Breast epithelium (tissue), 4 donors: ENCODE measurements at places on chromosomes 5 and 9.

DNA sequence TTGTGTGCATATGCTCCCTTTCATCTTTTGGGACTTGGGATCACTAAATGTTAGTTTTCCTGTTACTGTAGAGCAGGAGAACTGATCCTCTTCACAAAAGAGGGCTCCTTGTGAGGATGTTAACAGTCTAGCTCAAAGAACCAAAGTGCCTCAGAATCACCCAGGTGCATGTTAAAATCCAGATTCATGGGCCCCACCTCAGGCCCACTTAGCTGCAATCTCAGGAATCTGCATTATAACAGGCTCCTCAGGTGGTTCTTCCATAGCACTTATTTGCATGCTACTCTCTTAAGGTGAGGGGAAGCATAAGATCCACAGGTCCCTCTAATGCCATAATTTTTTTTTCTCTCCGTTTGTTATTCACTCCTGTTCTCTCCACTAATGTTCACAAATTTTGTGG, 14.8 kb upstream of the MEF2C start:
- no peak for DNase-seq

GRCh38 chr9:22342491-22343217, 104.0 kb upstream of the DMRTA1 start:
- DNase-seq = no peak

- DNase-seq = no peak
Observed at GRCh38 chr9:38224941-38225340, 155.9 kb upstream of the SHB start.

DNA sequence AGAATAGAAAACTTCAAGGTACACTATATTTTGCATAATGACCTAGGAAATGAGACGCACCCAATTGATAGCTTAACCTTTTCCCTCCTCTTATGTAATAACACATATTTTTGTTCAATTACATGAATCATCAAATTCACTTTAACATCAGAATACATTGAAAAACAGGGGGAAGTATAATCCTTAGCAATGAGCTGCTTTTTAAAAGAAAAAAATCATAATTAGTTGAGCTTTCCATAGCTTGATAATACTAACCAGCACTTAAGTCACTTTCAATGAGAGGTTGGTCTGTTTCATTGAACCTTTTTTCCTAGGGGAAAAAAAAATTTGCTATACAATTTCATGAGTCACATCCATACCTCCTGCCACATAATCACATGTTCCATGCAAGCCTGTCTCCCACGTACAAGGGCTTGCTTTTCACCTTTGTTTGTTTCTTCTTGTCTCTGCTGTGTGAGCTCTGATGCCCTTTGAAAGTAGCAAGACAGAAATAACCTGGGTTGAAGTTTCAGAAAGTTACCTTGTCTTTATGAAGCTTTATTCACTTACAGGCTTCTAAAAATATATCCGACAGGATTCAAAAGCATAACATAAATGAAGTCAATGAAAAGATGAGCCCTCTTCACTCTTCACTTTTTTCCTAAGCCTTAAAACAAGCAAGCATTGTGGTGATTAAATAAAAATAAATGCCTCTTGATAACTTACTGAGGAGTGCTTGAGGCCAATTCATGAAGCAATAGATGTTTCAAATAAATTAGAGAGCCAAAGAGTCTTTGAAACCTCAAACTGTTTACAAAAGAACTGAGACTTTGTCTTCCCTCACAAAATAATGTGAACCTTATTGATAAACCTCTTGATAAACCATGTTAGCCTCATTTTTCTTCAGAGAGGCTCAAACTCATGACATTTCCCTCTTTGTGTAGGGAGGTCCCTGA, 108.5 kb downstream of the FEM1C start:
- no peak for DNase-seq

DNA sequence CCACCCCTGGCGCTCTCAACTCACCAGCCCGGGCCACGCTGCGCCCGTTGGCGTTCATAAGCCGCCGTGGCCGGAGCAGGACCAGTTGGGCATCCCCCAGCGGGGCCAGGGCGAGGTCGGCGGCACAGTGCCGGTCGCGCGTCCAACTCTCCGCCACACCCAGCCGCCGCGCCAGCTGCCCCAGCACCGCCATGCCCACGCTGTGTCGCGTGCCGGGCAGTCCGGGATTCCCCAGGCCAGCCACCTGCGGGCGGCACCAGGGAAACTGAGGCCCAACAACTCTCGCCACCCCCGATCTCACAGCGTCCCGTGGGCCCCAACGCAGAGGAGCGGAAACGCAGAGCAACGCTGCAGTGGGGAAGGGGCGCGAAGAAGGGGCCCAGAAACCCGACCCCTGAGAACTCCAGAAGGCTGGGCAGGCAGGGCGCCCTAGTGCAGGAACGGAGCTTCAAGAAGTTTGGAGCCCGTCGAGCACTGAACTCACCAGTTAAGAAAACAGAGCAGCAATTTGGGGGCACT, 453 bp downstream of the PTRH1 start:
- no peak for DNase-seq

GRCh38 chr9:123453831-123454321, 97.9 kb downstream of the CRB2 start:
- no peak for DNase-seq

DNA sequence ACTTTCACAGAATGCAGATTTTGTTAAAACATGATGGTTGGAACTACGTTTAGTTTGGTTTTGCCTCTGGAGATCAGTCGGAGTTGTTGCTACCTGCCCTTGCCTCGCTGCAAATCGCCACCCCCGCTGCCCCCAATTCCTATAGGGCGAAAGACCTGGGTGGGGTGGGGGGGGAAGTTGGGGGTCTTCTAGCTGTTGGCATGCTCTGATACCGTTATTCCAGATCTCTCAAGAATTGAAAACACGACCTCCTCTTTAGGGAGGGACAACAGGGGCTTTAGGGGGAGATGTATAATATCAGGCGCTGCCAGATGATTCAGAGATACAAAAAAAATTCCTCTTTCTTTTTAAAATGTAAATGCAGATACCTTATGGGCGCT, 36.4 kb upstream of the NFIB start:
- no peak for DNase-seq

GRCh38 chr9:97511655-97512427, 10.4 kb downstream of the TMOD1 start:
- no peak for DNase-seq

- DNase-seq = no peak
Observed at GRCh38 chr5:153546566-153546965, 56.1 kb downstream of the GRIA1 start.

- DNase-seq = no peak
Observed at GRCh38 chr5:90248640-90249039, 160.9 kb downstream of the CETN3 start.

- no peak for DNase-seq
Observed at GRCh38 chr9:21336457-21336856, 1.3 kb upstream of the KLHL9 start.

GRCh38 chr5:127650022-127650421, 1.1 kb downstream of the CTXN3 start:
- no peak for DNase-seq

DNA sequence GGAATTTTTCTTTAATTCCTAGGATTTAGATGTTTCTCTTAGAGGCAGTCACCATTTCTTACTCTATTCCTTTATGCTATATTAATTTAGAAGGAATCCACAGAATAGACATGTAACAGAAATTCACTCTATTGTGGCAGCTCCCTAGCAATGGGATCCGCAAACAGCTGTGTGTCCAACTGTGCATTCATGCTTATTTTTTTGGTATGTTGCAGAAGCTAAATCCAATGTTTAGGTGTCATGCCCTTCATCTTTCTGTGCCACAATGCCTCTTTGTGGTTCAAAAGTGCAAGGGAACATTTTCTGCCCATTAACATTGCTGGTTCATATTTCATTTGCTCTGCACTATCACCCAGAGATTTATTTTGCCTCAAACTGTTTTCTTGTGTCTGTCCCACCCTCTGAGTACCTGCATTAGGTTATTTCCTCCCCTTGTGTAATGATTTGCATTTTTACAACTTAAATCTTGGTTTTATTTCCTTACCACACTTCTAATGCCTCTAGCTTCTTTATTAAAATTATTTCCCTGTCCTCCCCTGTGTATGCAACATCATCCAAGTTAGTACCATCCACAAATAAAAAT, 816.5 kb downstream of the EFNA5 start:
- no peak for DNase-seq

DNA sequence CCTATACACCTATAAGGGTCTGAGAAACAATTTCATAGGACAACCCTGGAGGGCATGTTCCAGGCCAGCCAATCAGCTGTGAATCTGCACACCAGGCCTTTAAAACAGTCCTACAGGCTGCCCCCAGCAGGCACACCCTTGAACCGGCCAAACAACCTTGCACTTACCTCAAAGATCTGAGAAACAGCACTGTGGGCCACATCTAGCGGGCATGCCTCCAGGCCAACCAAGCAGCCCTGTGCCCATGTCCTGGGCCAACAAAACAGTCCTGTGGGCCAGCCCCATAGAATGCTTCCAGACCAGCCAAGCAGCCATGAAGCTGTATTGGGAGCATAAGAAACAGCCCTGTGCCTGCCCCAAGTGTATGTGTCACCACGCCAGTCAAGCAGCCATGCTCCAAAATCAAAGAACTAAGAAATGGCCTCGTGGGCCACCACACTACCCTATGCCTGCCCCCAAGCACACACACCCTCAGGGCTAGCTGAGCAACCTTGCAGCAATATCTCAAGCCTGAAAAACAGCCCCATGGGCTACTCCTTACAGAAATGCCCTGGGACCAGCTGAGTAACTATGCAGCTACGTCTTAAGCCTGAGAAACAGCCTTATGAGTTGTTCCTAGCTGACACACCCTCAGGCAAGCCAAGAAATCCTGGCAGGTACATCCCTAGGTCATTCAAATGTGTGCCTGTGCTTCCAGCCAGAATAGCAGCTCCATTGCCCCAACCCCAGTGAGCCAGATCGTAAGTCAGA, 2243.8 kb upstream of the C9orf72 start:
- no peak for DNase-seq

DNA sequence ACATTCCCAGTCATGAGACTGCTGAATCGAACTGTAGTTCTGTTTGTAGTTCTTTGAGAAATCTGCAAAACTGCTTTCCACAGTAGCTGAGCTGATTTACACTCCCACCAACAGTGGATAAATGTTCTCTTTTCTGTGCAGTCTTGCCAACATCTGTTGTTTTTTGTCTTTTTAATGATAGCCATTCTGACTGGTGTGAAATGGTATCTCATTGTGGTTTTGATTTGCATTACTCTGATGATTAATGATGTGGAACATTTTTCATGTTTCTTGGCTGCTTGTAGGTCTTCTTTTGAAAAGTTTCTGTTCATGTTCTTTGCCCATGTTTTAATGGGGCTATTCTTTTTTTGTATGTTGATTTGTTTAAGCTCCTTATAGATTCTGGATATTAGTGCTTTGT, 187.3 kb upstream of the TLE4 start:
- no peak for DNase-seq

GRCh38 chr9:119268985-119269384, 100.2 kb downstream of the BRINP1 start:
- no peak for DNase-seq

DNA sequence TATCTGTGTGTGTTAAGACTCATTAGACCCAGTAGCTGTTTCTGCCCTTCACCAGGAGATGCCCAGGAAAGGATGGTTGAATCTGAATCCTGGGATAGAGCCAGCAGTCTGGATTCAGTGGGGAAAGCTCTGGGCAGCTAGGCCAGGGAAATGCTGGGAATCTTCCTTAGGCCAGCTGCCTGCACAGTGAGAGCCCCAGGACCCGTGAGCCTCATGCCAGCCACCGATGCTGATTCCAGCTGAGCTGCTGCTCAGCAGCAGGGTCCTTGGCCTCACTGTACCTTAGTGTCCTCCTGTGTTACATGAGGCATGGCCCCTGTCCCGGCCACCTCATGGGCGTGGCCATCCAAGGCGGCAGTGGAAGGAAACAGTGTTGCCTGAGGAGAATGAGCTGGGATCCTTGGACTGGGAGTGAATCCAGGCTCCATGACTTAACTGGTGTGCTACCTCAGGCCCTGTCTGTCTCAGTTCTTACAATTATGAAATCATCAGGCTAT, 87.1 kb downstream of the AMBP start:
- DNase-seq = no peak

GRCh38 chr5:177984584-177985206, 11.3 kb downstream of the PROP1 start:
- DNase-seq = no peak

GRCh38 chr5:141758310-141758998, 76.4 kb upstream of the ARAP3 start:
- DNase-seq = no peak

GRCh38 chr5:115709585-115709984, 83.7 kb upstream of the TMED7 start:
- DNase-seq = no peak

DNA sequence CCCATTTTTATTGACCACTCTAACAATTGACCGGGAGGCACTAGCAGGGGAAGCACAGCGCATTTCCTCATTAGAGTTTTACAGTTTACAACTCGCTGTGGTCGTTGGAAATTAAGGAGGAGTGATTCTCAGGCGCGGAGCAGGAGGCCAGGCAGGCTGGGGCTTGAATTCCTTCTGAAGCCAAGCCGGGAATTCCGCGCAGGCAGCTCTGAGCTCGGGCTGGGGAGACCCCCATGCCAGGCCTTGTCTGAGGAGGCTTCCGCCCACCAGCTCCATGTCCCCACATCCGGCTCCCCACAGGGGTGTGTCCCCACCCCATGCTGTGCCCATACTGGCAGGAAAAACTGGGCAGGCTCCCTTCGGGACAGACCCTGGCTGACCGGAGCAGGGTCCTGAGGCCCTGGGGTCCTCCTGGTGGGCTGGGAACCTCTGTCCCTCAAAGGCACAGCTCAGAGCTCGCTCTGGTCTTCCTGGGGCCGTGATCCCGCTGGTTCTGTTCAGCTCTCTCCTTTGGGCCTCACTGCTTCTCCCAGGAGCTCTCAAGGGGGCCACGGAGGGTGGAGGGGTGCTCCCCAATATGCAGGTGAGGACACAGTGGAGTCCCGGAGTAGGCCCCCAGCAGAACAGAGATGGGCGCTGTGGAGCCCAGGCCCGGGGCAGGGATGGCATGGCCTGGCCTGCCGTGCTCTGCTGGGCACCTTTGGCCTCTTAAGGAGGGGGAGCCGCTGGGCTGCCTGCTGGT, 1.3 kb upstream of the NRARP start:
- no peak for DNase-seq

- no peak for DNase-seq
Observed at GRCh38 chr9:37947977-37948376, 44.0 kb upstream of the SLC25A51 start.

GRCh38 chr5:73218552-73219171, 45.7 kb downstream of the TMEM174 start:
- DNase-seq = no peak
